ENCODE measurements at places on chromosomes 11 and 22. TPM values are rescaled to one million over a fixed set of nuclear protein-coding genes. Genes with fewer than 3 reads are reported as not detected.

DNA sequence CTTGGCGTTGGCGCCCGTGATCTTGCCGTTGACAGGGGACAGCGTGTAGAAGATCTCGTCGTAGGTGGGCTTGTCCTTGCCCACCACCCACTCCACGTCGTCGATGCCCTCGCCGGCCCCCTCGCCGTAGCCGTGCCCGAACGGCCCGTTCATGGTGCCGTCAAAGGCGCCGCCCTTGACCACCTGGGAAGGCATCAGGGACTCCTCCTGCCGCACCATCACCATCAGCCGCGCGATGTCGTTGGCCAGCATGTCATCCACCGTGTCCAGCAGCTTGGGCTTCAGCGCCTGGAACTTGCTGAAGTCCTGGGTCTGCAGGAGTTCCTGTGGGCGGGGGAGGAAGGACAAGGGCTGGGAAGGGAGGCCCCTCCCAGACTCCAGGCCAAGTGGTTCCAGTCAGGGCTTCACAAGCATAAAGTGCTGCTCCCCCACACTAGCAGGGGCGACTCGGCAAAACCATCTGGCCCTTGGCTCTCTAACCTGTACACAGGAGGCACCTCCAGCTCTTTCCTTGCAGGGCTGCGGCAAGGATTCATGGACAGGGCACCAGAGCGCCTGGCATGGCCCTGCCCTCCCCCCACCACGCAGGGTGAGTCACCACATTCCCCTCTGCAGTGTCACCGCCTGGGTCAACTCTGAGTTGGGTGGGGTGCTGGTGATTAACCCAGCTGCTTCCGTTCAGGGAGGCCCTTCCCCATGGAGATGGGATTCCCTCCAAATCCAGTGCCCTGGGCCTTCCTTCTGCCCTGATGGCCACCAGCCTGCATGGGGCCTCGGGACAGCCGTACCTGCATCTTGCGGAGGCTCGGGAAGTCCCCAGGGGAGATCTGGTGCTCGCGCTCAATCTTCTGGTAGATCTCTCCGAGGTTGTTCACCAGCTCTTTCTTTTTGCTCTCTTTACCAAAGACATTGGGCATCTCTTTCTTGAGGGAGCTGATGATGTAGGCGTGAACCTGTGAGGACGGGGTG lies 10.4 kb upstream of the CDC42BPG start:
- DNase-seq: peak; percentile 67
- H3K27ac ChIP-seq: peak overlapping the region; percentile 81
- H3K36me3 ChIP-seq: no peaks in the 10 kb centered on the region
- peaks cover 33% of the 10 kb centered on the region for H3K4me1 ChIP-seq
- H3K4me3 ChIP-seq: no peak overlapping the region
- no peaks in the 10 kb centered on the region for H3K27me3 ChIP-seq

Gene KLHL35
- 4.6 TPM for total RNA-seq

Gene SNX32
- total RNA-seq: not detected

Gene TPBGL
- total RNA-seq: 0.26 TPM

DNA sequence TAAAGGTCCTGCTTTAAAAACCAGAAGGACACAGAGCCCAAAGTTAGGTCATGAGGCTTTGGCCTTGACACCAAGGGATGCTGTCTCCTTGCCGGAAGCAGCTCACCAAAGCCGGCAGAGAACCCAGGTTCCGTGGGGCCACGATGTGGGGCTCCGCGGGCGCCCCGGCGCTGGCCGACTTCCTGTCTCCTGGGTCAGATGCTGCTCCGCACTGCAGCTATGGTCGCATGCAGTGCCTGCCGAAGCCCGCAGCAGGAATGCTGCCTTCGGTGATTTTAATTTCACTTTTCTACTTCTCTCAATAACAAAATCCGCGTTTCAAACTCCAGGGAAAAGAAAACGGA lies 454 bp upstream of the OTUB1 start:
- peaks cover 16% of the 10 kb centered on the region for H3K4me1 ChIP-seq
- peak overlapping the region; percentile 84 for H3K4me3 ChIP-seq
- no peaks in the 10 kb centered on the region for H3K36me3 ChIP-seq
- DNase-seq: peak; percentile 31

GRCh38 chr11:73191151-73191550 lies 26.9 kb upstream of the P2RY2 start:
- no peak overlapping the region for H3K27ac ChIP-seq
- no peak for DNase-seq
- no peaks in the 10 kb centered on the region for H3K36me3 ChIP-seq
- no peaks in the 10 kb centered on the region for H3K27me3 ChIP-seq
- H3K4me1 ChIP-seq: no peaks in the 10 kb centered on the region

GRCh38 chr22:47446821-47447810 lies 684.7 kb downstream of the TBC1D22A start:
- no peak for DNase-seq
- H3K27ac ChIP-seq: no peak overlapping the region
- H3K36me3 ChIP-seq: no peaks in the 10 kb centered on the region
- H3K4me3 ChIP-seq: no peak overlapping the region

DNA sequence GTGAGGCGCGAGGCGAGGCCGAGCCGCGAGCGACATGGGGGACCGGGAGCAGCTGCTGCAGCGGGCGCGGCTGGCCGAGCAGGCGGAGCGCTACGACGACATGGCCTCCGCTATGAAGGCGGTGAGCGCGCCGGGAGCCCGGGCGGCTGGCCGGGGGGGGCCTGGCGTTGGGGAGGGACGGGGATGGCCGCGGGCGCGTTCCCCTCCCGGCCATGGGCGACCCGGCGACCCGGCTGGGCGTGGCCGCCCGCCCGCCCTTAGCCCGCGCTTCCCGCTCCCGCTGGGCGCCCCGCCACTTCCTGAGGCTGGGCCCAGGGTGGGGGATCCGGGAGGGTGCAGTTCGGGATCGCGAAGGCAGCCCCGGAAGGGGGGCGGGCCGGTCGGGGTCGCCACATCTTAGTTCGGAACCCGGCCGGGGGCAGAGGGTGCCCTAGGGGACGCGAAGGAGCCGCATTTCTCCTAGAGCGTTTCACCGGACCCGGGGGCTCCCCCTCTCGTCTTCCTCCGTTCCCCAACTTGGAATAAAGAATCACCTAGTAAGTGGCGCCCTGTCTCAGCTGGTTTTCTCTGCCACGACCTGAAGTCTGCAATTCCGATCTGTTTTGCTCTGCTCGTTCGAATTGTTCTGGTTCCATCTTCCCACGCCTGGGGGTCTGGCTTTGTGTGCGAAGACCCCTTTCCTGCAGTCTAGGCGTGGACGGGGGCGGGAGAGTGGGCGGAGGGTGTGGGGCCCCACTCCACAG lies 536 bp downstream of the YWHAH start:
- H3K36me3 ChIP-seq: no peaks in the 10 kb centered on the region
- H3K27me3 ChIP-seq: no peaks in the 10 kb centered on the region
- peak overlapping the region; percentile 96 for H3K27ac ChIP-seq

DNA sequence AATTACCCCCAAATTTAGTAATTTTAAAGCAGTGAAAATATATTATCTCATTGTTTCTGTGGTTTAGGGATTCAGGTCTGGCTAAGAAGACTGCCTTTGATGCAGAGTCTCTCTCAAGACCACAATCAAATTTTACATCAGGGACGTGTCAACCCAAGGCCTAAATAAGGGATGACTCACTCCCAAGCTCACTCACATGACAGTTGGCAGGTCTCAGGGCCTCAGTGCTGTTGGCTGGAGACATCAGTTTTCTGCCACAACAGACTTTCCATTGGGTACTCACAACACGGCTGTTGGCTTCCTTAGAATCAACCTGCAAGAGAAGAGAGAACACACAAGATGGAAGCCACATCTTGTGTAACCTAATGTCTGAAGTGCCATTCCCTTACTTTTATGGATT lies 377.3 kb downstream of the FAM181B start:
- no peaks in the 10 kb centered on the region for H3K36me3 ChIP-seq
- no peak overlapping the region for H3K27ac ChIP-seq
- no peaks in the 10 kb centered on the region for H3K4me1 ChIP-seq
- H3K4me3 ChIP-seq: no peak overlapping the region
- DNase-seq: no peak
- no peaks in the 10 kb centered on the region for H3K27me3 ChIP-seq

Gene OR51B5
- total RNA-seq: not detected

DNA sequence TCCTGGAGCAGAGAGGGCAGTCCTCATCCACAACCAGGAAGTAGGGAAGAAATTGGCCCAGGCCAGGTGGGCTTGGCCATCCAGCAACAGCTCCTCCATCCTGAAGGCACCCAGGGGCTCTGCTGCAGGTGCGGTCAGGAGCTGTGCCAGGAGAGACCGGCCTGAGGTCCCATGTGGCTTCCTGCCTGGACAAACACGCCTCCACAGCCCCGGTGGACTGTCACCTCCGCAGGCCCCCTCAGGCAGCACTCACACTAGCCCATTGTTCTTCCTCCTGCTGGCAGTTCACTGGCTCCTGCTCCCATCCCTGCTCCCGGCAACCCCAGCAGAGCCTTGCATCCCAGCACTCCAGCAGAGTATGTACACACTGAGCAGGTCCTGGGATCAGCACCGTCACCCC lies 16.0 kb upstream of the POU2AF1 start:
- H3K27ac ChIP-seq: peak overlapping the region; percentile 8
- H3K36me3 ChIP-seq: no peaks in the 10 kb centered on the region
- H3K4me1 ChIP-seq: peaks cover 8% of the 10 kb centered on the region
- H3K27me3 ChIP-seq: no peaks in the 10 kb centered on the region
- H3K4me3 ChIP-seq: no peak overlapping the region
- DNase-seq: peak; percentile 43

- no peak overlapping the region for H3K4me3 ChIP-seq
- H3K4me1 ChIP-seq: no peaks in the 10 kb centered on the region
- H3K27me3 ChIP-seq: no peaks in the 10 kb centered on the region
- H3K36me3 ChIP-seq: no peaks in the 10 kb centered on the region
Measured at GRCh38 chr11:8408151-8408941, 144.7 kb upstream of the LMO1 start.

- no peaks in the 10 kb centered on the region for H3K27me3 ChIP-seq
- no peak for DNase-seq
- no peak overlapping the region for H3K27ac ChIP-seq
- no peaks in the 10 kb centered on the region for H3K4me1 ChIP-seq
- H3K4me3 ChIP-seq: no peak overlapping the region
Measured at GRCh38 chr11:132649277-132649676, 883.0 kb downstream of the OPCML start.

GRCh38 chr22:32990187-32990586 lies 68.0 kb downstream of the SYN3 start:
- no peak overlapping the region for H3K4me3 ChIP-seq
- no peaks in the 10 kb centered on the region for H3K27me3 ChIP-seq
- no peak overlapping the region for H3K27ac ChIP-seq
- no peaks in the 10 kb centered on the region for H3K4me1 ChIP-seq
- no peak for DNase-seq
- H3K36me3 ChIP-seq: no peaks in the 10 kb centered on the region

Gene MMP8
- not detected for total RNA-seq

Gene CCDC15
- 1.6 TPM for total RNA-seq

Gene NTM
- 0.26 TPM for total RNA-seq

Gene PHETA2
- total RNA-seq: 9.2 TPM

Gene FHIP1B
- total RNA-seq: 31.9 TPM

DNA sequence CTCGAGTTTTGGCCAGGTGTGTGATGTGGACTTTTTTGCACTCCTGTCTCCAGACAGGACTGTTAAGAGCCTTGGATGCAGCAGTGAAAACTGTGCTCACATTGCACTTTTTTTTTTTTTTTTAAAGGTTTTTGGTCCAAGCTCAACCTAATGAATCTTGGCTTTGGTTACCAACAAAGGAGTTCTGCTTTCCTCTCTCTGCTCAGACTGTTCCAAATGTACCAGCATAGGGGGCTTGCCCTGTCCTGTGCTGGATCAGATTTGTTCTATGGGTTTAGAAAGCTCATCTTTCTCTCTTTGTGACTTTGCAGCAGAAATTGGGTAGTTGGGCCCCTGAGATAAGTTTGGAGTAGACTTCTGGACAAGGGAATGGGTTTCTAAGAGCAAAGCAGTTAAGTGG lies 45.3 kb downstream of the POLD3 start:
- no peaks in the 10 kb centered on the region for H3K36me3 ChIP-seq
- H3K27ac ChIP-seq: no peak overlapping the region
- DNase-seq: no peak

Gene MRGPRF
- total RNA-seq: 4.7 TPM

GRCh38 chr22:36865346-36865745 lies 4.5 kb downstream of the NCF4 start:
- H3K36me3 ChIP-seq: no peaks in the 10 kb centered on the region
- H3K4me1 ChIP-seq: no peaks in the 10 kb centered on the region

DNA sequence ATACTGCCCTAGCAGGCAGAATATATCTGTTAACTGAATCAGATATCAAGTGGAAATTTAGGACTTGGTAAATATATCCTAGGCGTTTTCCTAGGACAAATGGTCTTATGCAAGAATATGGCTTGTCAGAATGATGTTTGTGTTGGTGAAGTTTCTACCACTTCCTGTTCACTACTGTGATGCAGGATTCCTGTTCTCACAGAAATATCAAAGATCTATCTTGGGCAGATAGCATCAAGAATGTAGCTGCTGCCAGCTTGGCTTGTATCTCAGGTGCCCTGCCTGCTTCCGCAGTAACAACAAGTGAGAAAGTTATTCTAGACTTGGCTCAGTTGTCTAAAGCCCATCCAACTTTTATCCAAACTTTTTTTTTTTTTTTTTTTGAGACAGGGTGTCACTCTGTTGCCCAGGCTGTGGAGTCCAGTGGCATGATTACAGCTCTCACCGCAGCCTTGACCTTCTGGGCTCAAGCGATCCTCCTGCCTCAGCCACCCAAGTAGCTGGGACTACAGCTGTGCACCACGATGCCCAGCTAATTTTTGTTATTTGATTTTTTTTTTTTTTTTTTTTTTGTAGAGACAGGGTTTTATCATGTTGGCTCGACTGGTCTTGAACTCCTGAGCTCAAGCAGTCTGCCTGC lies 61.3 kb downstream of the PPME1 start:
- H3K4me1 ChIP-seq: peaks cover 5% of the 10 kb centered on the region
- no peak overlapping the region for H3K27ac ChIP-seq
- peaks cover 6% of the 10 kb centered on the region for H3K36me3 ChIP-seq
- no peak overlapping the region for H3K4me3 ChIP-seq
- no peak for DNase-seq

DNA sequence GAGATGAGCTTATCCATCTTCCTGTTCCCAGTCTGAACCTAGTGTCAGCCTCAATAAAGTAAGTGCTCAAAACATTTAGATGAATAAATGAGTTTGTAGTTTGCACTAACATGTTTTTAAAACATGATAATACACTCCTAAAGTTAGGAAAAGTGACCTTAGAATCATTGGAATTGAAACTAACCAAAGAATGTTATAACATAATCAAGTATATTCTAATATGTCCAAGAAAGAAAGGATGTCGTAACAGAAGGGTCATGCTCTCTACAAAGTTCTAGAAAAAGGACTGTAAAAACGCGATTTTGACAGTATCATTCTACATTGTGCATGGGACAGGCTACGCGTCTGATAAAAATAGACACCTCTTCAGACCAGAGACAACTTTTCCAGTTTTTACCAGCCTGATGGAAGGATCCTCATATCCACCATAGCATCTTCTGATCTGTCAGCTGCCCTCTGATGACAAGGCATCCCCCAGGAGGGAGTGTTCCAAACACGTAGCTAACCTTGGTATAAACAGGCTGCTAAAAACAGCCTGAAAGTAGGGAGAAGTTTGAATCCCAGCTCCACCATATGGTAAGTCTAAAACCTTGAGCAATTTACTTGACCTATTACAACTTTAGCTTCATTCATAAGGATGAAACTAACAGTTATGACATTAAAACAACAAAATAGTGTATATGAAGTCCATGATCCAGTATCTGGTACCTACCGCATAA lies 30.2 kb downstream of the CLMP start:
- H3K36me3 ChIP-seq: no peaks in the 10 kb centered on the region
- no peaks in the 10 kb centered on the region for H3K27me3 ChIP-seq
- DNase-seq: no peak
- no peaks in the 10 kb centered on the region for H3K4me1 ChIP-seq
- H3K4me3 ChIP-seq: no peak overlapping the region
- H3K27ac ChIP-seq: no peak overlapping the region

Gene P2RY2
- 2.0 TPM for total RNA-seq

Data from body of pancreas (tissue), 4 donors.